Testis (tissue), 5 donors: ENCODE measurements at places on chromosomes 13 and 19. TPM values are rescaled to one million over a fixed set of nuclear protein-coding genes. Genes with fewer than 3 reads are reported as not detected.

Gene LIN7B
- total RNA-seq = 66.2 TPM

DNA sequence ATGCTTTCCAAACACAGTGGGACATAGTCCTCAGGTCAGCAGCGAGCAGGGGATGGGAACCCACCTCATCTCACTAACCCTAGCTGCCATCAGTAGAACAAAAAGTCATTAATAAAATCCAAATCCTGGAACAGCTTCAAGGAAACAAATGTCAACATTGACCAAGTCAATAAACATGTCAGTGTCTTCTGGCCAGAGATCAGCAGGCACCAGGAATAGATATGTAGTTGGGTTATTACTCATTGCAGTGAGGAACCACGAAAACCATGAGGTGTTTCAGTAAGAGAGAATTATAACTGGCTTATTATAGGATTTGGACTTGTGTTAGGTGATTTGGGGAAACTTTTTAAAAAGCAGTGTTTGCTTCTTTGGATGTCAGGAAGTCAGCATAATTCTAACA lies 17.1 kb upstream of the CD33 start:
- DNase-seq = no peak

DNA sequence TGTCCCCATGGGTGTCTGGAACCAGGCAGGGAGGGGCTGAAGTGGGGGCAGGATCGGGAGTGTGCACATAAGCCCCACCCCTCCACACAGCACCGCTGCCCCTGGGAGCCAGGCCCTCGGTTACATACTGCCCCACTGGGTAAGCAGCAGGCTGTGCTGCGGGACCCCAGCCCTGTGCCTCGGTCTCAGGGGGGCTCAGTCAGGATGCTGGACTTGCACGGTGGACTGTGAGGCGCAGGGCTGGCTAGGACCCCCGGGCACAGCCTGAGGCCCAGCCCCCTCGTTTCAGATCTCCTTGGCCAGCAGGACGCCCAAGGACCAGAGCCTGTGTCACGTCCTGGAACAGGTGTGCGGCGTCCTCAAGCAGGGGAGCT lies 16.3 kb downstream of the MPND start:
- DNase-seq = no peak

Gene TRAPPC5
- 194 TPM for total RNA-seq

Gene OR4F17
- not detected for total RNA-seq

DNA sequence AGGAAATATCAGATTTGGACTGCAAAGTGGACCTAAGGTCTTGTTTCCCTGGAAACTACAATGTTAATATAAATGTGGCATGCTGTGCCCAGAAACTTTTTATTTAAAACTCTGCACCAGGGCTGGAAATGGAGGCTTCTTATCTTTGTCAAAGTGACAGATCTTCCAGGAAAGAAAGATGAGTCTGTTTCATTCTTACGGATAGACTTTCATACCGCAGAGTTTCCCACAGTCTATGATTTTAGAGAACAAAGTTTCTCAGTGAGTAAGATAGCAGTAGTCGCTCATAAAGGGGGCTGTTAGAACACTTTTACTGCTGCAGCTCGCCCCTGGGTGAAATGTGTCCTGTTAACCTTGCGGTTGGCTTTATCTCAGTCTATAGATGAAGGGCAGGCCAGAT lies 6.7 kb downstream of the CLEC11A start:
- DNase-seq = no peak

DNA sequence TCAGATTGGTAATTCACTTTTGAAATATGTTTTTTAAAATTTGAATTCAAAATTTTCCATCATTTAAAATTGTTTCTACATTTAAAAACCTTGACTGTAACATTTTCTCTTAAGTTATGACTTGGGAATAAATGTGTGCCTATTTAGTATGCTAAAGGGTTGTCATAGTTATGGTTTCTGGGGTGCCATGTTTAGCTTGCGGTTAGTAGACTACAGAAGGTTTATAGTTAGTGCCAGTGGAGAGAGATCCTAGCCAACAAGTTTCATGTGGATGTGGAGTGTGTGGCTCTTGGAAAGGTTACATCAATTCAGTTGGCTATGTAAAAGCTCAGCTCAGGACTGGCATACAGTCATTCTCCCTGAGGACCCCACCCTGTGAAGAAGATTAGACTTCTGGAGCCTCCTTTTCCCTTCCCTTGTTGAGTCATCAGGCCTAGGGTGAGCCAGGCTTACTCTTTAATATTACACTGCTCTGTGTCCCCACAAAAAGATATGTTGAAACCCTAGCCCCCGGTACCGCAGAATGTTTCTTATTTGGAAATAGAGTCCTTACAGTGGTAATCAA lies 20.4 kb downstream of the LMO7 start:
- DNase-seq = no peak

Gene MATK
- total RNA-seq = 10.1 TPM

Gene SUGP2
- total RNA-seq = 254 TPM

GRCh38 chr19:19444681-19445155 lies 39.2 kb downstream of the GATAD2A start:
- no peak for DNase-seq

- no peak for DNase-seq
These were observed 6.6 kb upstream of the GIPC1 start for GRCh38 chr19:14502334-14503092.

GRCh38 chr19:48413879-48414587 lies 20.6 kb downstream of the GRIN2D start:
- DNase-seq = no peak

Gene PSG3
- 0.25 TPM for total RNA-seq

Gene KLK15
- 9.0 TPM for total RNA-seq

DNA sequence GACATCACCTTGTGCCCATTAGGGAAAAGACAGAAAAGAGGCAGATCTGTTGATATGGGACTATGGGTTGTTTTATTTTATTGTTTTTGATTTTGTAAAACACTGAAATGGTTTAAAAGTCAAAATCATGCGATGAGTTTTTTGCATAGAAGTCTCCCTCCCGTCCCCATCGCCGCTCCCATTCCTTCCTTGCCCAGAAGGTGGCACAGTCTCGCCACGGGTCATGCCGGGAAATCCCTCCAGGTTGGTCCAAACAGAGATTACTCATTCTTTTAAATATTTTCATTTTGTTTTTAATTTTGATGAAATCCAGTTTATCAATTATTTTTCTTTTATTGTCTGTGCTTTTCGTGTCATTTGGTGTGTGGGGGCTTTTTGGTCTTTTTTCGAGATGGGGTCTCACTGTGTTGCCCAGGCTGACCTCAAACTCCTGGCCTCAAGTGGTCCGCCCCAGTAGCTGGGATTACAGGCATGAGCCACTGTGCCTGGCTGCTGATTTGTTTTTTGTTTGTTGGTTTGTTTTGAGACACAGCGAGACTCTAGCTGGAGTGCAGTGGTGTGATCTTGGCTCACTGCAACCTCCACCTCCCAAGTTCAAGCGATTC lies 9.2 kb downstream of the PGPEP1 start:
- DNase-seq = peak; percentile 67

DNA sequence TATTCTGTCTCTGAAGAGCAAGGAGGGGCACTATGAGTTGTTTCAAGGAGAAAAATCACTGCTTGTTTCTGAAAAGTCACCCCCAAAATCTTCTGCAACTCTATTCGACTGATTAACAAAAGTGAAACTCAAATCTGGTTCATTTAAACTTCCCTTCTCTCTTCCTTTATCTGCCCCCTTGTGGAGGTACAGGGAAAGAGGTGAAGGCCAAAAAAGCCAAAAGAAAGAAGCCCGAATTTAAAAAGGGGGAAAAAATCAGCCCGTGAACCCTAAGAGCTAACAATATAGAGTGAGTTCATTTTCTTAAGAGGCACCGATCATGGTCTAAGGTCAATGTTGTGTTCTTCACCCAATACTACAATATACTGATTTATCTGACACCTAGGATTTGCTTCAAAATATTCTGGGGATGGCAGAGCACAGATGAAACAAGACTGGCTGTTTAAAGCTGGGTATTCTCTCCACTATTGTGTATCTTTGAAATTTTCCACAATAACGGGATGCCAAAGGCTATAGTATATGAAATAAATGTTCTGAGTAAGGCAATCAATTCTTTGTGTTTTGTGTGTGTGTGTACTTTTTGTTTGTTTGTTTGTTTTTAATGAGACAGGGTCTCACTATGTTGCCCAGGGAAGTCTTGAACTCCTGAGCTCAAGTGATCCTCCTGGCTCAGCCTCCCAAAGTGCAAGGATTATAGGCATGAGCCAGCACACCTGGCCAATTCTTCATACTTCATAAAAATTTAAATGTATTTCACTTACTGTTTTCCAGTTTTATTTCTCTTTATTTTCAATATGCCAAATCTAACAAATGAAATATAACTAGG lies 55.0 kb upstream of the EEF1AKMT1 start:
- DNase-seq = no peak

- DNase-seq = no peak
These were observed 1383.4 kb upstream of the PCDH20 start for GRCh38 chr13:62799038-62799535.

DNA sequence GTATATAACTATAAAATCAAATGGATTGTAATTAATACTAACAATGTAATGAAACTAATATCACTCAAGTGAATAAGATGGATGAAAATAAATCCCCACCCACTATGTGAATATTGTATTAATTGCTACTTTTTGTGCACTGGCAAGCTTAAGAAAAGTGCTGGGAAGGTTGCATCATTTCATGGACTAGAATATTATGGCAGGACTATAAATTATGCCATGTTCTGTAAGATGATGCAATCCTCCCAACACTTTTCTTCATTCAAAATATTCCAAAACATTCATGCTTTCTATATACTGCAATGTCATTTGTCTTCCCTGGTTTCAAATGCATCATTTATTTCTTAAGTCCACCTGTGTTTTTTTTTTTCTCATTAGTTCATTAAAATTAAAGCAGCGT lies 457.6 kb upstream of the GPC6 start:
- DNase-seq = no peak

Gene MYDGF
- 61.4 TPM for total RNA-seq

Gene KXD1
- 124 TPM for total RNA-seq

- DNase-seq = peak; percentile 36
These were observed 15.4 kb upstream of the MATK start for GRCh38 chr19:3801412-3802096.

DNA sequence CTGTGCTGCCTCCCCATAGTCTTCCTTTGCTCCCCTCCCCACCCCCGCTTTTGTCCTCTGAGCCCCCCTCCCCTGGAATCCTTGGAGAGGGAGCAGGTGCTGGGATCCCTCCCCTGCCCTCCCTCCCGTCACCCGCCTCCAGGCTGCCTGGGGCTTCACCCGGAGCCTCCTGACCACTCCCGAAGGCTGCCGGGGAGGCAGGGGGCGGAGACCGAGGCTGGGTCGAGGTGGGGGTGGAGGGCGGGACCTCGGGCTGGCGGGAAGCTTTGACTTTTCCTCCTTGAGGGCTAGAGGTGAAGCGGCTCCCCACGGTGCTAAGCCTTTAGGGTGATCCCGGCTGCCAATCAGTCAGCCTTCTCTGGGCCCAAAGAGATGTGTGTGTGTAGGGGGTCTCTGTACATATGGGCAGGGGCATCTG lies 1.5 kb downstream of the KMT5C start:
- peak; percentile 83 for DNase-seq

Gene NCCRP1
- total RNA-seq = 1.1 TPM

DNA sequence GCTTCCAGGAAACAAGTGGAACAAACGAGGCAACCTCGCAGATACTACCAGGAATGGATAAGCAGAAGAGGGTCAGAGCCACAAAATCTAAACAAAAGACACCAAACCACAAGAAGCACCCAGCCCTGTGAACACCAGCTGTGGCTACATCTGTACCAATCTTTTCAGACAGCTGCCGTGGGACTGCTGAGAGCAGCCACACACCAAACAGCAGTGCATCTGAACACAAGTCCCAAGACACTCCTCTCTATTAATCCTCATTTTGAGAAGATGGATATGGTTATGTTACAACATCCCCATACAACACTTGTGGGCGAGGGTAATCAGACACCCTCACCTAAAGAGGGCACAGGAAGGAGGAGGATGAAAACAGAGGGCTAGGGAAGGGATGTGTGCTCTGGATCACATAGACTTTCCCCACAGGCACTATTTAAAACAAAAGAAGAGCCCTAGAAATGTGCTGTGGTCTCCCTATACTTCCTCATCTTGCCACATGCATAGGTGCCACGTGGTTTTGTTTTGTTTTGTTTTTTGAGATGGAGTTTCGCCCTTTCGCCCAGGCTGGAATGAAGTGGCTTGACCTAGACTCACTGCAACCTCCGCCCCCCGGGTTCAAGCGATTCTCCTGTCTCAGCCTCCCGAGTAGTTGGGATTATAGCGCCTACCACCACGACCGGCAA lies 41.6 kb upstream of the ZNF14 start:
- DNase-seq = no peak

GRCh38 chr19:6092329-6093286 lies 17.7 kb downstream of the RFX2 start:
- peak; percentile 75 for DNase-seq

DNA sequence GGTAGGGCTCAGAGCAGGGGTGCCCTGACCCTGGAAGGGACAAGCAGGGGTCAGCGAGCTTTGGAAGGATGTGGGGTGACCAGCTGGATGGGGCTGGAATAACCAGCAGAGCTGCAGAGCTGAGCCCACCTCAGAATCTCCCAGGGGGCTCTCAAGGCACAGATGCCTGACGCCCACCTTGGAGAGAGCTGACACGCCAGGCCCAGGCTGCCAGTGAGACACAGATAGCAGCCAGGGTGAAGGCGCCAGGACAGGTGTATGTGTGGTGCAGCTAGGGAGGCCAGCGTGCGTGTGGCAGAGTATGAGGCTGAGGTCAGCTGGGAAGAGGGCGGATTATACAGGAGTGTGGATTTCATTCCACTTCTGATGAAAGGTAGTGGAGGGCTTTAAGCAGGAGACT lies 8.9 kb downstream of the AP1M1 start:
- DNase-seq = no peak

DNA sequence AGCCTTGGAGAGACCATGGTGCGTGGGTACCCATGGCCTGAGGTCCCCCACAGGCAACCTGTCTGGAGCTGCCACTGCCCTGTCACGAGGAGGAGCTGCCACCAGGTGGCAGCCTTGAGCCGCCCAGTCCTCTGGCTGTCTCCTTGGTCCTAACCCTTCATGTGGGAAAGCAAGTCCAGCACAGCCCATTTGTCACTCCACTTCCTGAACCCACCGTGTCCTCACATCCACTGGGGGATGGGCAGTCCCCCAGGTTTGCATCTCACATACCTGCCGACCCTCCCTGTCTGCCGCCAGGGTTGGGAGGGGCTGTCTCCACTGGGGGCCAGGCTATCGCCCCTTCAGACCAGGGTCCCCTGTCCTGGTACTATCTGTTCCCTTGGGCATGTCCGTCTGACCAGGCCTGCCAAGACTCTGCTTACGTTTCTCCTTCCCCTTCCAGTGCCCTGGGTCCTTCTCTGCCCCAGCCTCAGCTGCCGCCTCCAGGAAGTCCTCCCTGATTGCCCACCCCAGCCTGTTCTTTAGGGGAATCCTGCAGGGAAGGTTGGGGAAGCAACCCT lies 4.5 kb downstream of the FAM174C start:
- DNase-seq = peak; percentile 82

Gene CAMSAP3
- total RNA-seq = 104 TPM

Gene TPTE2
- 9.9 TPM for total RNA-seq

DNA sequence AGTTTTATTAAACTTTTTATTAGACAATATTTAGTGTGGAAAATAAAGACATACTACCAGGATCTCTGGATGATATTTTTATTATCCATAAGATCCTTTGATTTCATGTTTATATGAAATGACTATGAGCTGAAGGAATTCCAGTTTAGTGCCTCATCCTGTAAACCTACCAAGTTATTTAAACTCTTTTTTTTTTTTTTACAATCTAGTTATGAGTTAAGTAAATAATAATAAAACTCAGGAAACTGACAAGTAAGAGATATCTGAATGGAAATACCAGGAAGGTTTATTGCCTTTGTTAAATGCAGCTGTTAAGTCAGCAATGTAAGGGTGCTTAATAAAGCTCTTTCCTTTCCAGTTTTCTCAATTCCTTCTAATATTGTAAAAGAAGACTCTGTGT lies 53.9 kb downstream of the RXFP2 start:
- DNase-seq = no peak

Gene FAM98C
- 13.0 TPM for total RNA-seq
